Psoas muscle (tissue), 8 donors: ENCODE measurements at places on chromosomes 6 and 20. TPM values are rescaled to one million over a fixed set of nuclear protein-coding genes. Genes with fewer than 3 reads are reported as not detected.

POM121L2 gene
- not detected for total RNA-seq

PTGIS gene
- 17.2 TPM for total RNA-seq

MAS1 gene
- not detected for total RNA-seq

TGM3 gene
- not detected for total RNA-seq

ADGB gene
- total RNA-seq, result not detected

GRCh38 chr6:155380666-155381332 lies 66.5 kb upstream of the TFB1M start:
- H3K4me3 ChIP-seq, result no peak overlapping the region
- DNase-seq, result no peak
- H3K27ac ChIP-seq, result no peak overlapping the region
- no peaks in the 10 kb centered on the region for H3K4me1 ChIP-seq

GRCh38 chr20:49345524-49345923 lies 67.7 kb upstream of the ZNFX1 start:
- DNase-seq, result peak; percentile 81
- no peaks in the 10 kb centered on the region for H3K36me3 ChIP-seq
- H3K4me3 ChIP-seq, result peak overlapping the region; percentile 32
- peaks cover 33% of the 10 kb centered on the region for H3K4me1 ChIP-seq

DNA sequence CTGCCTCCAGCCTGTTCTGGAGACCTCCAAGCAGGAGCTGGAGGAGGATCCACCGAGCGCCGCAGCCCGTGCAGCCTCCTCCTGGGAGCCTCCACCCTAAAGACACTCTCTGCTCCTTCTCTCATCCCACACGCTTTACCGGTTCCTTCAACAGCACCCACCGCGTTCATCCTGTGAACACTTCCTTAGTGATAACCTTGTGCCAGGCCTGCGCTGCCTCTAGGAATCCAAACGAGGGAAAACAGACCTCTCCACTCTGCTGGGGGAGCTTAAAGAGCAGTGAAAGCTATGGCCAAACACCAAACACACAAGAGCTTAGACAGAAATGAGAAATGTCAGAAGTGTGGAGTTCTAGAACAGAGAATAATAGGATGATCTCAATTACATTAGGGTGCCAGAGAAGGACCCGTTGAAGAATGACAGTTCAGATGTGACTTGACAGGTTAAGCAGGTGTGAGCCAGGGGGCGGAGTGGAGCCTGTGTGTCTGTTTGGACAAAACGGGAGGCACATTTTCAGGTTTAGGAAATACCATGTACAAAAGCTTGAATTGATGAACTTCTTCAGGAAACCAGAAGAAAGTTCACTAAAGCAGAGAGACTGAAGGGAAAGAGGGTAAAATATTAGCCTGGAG lies 28.5 kb upstream of the HLA-DRB5 start:
- no peaks in the 10 kb centered on the region for H3K27me3 ChIP-seq
- no peaks in the 10 kb centered on the region for H3K36me3 ChIP-seq
- no peak overlapping the region for H3K27ac ChIP-seq
- H3K4me3 ChIP-seq, result no peak overlapping the region

DNA sequence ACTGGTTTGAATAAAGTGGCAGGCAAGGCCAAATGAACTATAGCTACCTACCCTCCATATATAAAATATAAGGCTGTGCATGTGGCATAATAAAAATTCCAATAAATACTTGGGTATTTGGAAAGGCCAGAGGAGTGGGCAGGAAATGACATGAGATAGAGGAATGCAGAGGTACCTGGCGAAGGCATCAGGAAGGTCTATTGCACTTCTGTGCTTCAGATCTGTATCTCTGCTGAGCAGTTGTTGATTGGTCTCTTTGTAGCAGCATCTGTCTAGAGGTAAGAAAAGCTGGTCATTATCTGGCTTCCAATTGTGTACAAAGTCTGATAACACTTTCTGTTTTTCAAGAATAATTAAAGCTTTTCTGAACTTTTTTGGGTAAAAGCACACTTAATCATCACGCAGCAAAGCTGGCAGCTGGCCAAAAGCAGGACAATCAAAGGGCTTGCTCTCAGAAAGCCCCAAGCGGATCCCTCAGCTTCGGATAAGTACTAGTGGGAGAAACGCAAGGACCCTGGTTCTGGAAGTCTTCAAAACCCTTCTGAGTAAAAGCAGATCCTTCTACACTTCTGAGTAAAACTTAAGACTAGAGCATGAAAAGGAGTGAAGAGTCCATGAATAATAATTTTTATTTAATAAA lies 120.1 kb upstream of the TCF21 start:
- DNase-seq, result peak; percentile 23
- H3K27ac ChIP-seq, result no peak overlapping the region
- H3K4me3 ChIP-seq, result no peak overlapping the region

DNA sequence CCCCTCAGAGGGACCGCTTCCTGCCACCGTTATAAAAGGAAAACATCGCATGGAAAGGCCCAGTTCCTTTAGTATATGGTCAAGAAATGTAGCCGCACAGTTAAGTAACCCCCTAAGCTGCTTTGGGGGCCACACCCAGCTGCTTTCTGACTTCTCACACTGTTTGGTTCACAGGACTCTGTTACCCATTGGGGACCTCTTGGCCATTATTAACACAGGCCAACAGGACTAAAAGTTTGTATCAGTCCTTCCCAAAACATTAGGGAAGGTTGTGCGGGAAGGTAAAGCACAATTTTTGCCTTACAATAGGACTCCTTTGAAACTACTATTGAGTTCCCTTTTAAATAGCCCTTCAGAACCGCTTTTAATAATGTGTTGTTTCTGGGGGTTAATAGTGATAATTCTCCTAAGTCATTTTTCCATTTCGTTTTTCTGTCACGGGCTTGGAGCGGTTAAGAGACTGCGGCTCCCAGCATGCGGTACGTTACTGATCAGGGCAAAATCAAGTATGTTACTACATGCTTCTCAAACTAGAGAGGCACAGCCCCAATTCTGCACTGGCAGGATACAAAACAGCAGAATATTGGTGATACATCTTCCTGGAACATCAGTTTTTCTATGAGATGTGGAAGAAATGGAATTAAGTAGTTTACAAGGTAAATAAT lies 668 bp upstream of the RPP40 start:
- H3K4me3 ChIP-seq, result peak overlapping the region; percentile 89
- no peak for DNase-seq
- no peaks in the 10 kb centered on the region for H3K4me1 ChIP-seq
- no peaks in the 10 kb centered on the region for H3K27me3 ChIP-seq
- H3K27ac ChIP-seq, result peak overlapping the region; percentile 87
- H3K36me3 ChIP-seq, result peaks cover 24% of the 10 kb centered on the region

DNA sequence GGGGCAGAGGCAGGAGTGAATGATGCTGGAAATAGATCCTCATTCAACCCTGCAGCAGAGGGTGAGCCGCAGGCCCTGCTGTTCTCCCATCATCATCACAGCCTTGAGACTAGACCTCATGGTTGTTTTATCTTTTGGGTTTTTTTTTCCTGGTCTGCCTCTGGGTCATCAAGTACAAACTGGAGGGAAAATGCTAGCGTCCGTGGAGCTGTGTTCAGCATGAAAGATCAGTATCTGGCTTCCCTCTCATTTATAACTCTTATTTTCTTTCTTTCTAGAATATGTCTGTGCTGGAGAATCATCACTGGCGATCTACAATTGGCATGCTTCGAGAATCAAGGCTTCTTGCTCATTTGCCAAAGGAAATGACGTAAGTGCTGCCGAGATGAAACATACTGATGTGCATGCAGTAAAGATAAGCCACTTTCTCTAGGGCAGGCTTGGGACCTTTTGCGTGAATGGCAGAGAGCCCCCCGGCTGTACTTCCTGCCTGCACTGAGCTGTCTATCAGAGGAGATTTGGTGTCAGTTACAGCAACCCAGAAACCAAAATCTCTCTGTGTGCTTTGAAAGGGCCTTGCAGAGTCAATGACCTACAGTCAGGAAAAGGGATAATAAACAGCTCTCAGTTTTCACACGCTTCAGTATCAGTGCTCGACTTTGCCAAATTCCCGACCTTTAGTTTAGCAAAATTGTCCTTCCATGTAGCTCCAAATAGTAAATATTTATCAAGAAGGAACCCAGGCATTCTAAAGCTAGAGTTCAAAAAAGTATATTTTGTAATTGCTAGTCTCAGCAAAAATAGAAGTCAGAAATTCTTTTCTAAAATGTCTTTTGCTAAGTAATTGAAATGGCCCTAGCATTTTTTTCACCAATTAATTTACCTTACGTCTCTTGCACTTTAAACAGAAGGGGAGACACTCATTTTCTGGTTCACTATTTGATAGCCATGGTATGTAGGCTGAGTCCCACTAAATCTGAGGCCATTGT lies 76.3 kb downstream of the MTFR2 start:
- DNase-seq, result no peak
- no peaks in the 10 kb centered on the region for H3K4me1 ChIP-seq
- peaks cover 17% of the 10 kb centered on the region for H3K36me3 ChIP-seq
- H3K27me3 ChIP-seq, result no peaks in the 10 kb centered on the region
- H3K4me3 ChIP-seq, result no peak overlapping the region
- H3K27ac ChIP-seq, result no peak overlapping the region

- DNase-seq, result no peak
- no peak overlapping the region for H3K27ac ChIP-seq
- H3K36me3 ChIP-seq, result no peaks in the 10 kb centered on the region
- H3K4me1 ChIP-seq, result peaks cover 36% of the 10 kb centered on the region
- no peak overlapping the region for H3K4me3 ChIP-seq
Observed at GRCh38 chr20:64219202-64219601, 36.3 kb upstream of the PCMTD2 start.
